ENCODE measurements at places on chromosomes 1 and 21.
A peak's percentile ranks its signal among the peaks of the same experiment; 100 is the strongest.

DNA sequence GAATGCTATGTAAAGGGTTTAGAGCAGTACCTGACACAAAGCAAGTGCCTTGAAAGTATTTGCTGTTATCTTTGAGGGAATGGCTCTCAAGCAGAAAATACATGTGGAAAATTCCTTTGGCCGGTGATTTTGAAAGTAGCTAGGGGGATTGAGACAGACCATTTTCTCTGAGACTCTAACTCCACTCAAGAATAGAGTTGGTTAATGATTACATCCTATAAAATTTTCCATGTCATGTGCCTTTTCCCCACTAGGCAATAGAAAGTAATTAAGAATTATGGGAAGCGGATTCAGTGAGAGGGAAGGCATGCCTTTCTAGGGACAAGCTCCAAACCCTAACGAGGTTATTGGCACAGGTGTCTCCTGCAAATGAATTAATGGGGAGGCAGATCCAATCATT, 276.0 kb downstream of the GPATCH2 start:
- DNase-seq, result no peak

GRCh38 chr1:165840423-165840822, 13.0 kb downstream of the UCK2 start:
- no peak for DNase-seq

DNA sequence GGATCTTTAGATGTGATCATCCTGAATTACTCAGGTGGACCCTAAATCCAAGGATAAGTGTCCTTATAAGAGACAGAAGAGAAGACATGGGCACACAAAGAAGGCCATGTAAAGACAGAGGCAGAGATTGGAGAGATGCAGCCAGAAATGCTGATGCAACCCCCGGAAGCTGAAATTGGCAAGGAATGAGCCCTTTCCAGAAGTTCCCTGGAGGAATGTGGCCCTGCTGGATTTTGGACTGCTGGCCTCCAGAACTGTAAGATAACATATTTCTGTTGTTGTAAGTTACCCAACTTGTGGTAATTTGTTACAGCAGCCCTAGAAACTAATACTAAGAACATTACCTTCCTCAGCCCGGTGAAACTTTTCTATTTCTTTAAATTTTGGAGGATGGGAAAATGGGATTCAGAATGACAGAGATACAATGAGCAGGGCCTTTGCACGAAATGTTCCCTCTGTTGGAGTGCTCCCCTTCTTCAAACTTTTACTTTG, 11.2 kb upstream of the PLPP3 start:
- no peak for DNase-seq

DNA sequence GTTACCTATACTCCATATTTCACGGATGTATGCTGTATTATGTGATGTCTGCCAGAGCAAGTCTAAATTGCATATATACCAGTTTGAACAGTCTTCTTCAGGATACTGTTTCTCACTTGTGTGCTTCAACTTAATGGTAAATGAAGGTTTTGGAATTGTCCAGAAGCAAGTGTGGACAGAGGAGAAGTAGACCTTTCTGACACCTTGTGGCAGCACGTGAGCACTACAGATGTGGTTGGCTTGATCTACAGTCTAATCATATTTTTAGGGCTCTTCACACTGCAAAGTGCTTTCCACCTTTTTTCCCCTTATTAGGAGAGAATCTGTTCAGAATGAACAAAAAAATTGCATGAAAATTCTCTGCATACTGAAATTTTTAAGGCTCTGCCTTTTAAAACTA, 10.9 kb downstream of the MORC3 start:
- DNase-seq, result peak; percentile 9

- no peak for DNase-seq
Measured at GRCh38 chr1:2383576-2383975, 7.8 kb downstream of the MORN1 start.
